NCI-H460 (cell line): ENCODE measurements at places on chromosomes 13 and 19.

DNA sequence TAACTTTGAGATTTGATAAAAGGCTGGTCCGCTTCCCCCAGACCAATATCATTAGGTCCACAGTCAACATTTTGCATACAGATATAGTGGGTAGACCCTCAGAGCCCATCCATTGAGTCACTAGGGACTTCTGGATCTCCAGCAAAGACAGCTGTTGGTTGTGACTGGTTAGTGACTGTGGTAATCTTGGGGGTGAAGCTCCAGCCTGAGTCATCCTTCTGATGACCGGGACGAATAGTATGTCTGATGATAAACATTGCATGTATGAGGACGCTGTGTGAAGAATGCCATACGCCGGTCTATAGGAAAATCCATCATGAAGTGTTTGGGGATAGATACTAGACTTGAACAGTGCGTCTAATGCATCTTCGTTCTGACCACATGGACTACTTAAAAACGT is 307.0 kb downstream of the UQCRFS1 start:
- DNase-seq, result no peak

DNA sequence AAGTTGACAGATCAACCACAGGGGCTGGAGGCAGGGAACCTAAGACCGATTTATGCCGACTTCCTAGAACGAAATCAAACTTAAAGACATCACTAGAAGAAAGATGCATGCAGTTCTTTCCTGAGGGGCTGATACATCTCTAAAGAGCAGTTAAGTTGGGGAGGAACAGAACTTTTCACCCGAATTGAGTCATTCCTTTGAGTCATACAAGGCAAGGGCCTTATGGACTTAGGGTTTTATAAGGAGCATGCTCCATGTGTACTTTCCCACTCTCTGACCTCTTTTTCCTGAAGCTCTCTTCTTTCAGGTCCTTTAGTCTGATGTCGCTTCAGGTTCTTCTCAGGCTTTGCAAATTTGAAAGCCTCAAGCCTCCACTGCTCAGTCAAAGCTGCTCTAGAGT is 7.9 kb upstream of the FBXL3 start:
- no peak for DNase-seq

GRCh38 chr13:64758521-64759244 is 2471.5 kb downstream of the PCDH9 start:
- no peak for DNase-seq

- DNase-seq, result no peak
Observed at GRCh38 chr13:27170516-27171243, 931 bp downstream of the USP12 start.

DNA sequence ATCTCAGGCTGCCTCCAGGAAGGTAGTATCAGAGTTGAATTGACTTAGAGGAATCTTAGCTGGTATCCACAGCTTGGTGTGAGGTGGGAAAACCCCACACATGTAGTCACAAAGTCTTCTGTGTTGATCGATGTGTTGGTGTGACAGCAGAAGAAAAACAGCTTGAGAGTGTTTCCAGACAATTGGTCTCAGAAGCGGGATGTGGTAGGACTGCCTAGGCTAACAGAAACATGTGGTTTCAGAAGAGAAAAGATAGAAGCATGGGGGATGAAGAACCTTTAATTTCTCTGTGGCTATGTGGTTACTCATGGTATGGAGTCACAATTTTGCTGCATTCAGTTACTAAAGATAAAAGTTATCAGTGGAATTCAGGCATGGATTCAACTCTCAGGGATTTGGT is 134.7 kb upstream of the SLITRK5 start:
- DNase-seq, result no peak

GRCh38 chr13:90103099-90103784 is 1244.2 kb upstream of the MIR17HG start:
- DNase-seq, result no peak

DNA sequence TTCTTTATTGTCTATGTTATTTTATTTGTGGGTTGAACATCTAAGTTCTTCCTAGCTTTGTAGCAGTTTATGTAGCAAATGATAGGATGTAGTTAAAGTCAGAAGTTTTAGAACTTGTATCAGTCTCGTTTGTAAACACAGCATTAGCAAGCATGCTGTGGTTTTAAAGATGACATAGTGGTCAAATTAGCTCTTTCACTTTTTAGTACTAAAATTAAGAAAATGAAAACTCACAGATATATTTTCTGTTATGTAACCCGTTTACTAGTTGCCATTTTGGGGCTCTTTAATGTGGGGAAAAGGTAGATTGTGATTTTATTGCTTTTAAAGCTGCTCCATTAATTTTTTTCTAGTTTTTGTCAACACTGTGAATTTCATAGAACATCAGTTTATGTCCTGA is 216.5 kb downstream of the PCCA start:
- no peak for DNase-seq

DNA sequence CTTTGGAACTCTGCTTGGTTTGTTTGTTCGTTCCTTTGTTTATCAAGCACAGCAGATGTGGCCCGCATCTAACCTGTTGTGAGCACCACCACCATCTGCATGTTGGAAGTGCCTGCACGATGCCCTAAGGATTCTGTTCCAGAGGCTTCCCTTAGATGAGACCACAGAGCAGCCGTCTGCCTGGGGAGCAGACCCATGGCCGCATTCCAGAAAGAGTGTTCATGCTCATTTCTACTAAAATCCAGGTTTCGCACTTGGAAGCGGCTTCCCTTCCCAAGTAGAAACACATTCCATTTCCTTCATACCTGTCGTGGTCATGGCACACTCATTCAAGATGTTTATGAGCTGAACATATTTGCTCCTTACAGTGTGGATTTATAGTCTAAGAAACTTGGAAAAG is 27.2 kb downstream of the COL4A2 start:
- no peak for DNase-seq

GRCh38 chr13:20924758-20925394 is 22.3 kb upstream of the XPO4 start:
- DNase-seq, result peak; percentile 55

GRCh38 chr19:30512176-30513081 is 140.2 kb downstream of the ZNF536 start:
- no peak for DNase-seq

DNA sequence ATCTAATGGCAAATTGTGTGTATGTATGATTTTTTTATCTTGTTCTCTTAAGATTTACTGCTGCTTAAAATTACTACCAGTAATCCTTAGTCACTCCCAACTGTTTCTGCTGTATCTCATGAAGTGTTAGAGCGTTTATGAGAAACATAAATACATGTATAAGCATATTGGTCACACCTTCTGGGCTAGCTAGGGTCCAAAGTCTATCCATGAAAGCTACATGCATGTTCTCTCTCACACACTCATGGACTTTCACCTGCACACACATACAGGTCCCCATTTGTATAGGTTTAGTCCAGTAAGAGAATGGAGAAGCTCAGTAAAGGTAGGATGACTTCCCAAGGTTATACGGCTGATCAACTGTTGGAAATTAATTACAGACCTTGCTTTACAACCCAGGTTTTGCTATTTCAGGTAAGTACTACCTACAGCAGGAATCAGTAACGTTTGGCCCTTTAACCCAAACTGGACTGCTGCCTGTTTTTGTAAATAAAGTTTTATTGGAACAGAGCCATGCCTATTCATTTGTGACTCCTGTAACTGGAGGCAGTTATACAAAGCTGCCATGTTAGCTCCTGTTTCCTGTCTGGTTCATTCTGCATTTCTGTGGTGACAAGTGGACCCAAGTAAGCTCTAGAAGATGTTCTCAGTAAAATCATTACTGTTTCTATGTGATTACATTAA is 15.3 kb downstream of the METTL21C start:
- DNase-seq, result no peak

- DNase-seq, result no peak
Observed at GRCh38 chr13:95050800-95051615, 250.2 kb downstream of the ABCC4 start.

- no peak for DNase-seq
Observed at GRCh38 chr13:20344836-20345490, 112.8 kb upstream of the GJB6 start.

- no peak for DNase-seq
Observed at GRCh38 chr13:24042710-24043440, 117.6 kb upstream of the SPATA13 start.

GRCh38 chr19:8494158-8494557 is 8.3 kb downstream of the PRAM1 start:
- no peak for DNase-seq

DNA sequence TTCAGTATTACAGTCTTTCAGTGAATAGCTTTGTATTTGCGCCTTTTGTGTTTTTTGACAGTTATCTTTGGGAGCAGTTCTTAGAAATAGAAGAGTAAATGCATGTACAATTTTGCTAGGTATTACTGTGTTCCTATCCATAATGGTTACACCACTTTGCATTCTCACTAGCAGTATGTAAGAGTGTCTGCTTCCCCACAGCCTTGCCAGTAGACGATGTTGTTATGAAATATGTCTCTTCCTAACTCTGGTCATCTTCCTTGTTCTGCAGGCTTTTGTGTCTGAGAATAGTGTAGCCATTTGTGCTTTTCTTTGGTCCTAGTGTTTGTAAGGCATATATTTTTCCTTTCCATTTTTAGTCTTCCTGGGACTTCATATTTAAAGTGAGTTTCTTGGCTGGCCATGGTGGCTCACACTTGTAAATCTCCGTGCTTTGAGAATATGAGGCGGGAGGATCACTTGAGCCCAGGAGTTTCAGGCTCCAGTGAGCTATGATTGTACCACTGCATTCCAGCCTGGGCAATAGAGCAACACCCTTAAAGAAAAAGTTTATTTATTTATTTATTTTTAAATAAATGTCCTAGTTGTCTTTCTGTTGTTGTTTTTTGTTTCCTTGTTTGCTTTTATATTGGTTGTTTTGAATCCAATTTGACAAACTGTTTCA is 140.3 kb downstream of the PDS5B start:
- no peak for DNase-seq

- no peak for DNase-seq
Observed at GRCh38 chr13:91714855-91715254, 316.4 kb downstream of the GPC5 start.

DNA sequence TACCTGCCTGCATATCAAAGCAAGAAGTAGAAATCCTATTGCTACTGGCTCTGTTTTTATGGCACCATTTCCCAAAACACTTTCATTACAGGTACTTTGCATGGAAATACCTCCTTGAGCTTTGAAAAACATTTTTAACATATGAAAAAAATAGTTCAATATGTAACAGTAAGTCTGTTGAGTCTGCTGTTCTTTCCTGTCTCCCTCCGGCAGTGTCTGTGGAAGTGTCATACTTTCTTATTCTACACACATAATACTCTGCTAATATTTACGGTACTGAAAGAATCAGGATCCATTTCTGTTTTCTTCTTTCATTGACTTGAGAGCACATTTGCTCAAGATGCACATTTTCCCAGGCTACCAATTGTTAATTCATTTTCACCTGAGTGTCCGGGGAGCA is 8.2 kb upstream of the SERTM1 start:
- no peak for DNase-seq

DNA sequence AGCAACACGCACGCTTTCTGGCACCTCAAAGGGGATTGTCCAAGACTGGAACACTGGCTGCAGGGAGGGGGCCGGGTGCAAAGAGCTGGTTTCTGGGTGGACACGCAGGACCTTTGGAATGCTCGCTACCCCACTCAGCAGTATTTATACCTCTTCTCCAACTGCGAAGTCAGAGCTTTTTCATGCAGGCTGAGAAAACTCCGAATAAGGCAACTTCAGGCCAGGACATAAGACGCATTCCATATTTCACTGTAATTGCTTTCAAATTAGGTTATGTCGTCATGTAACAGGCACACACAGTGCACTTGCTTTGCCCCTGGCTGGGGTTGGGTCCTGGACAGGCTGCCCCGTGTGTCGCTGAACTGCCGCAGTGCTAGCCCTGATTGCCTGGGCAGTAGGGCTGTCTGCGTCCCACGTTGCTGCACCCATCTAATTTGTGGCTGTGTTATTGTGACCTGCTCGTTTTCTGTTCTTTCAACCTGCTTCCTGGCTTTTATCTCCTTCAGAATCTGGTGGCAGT is 44.5 kb downstream of the ACTN4 start:
- DNase-seq, result peak; percentile 73

DNA sequence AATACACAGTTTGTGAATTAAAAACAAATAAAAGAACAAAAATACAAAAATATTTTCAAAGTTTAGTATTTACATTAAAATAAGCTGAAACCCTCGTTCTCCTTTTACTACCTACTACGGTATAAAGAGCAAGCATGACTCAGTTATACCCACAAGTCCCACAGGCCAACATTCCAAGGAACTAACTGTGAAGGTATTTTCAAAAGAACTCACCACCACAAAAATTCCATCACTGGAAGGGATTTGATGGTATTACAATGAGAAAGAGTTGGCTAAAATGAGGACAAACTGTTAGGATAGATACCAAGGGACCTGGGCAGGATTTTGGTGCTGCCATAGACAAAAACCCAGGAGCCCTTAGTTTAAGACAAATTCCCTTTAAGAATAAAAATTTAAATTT is 122.7 kb downstream of the TBC1D4 start:
- no peak for DNase-seq

- DNase-seq, result no peak
Observed at GRCh38 chr19:46533078-46533620, 37.5 kb upstream of the PNMA8B start.
